ENCODE measurements at places on chromosomes 6 and 20.
A peak's percentile ranks its signal among the peaks of the same experiment; 100 is the strongest.

DNA sequence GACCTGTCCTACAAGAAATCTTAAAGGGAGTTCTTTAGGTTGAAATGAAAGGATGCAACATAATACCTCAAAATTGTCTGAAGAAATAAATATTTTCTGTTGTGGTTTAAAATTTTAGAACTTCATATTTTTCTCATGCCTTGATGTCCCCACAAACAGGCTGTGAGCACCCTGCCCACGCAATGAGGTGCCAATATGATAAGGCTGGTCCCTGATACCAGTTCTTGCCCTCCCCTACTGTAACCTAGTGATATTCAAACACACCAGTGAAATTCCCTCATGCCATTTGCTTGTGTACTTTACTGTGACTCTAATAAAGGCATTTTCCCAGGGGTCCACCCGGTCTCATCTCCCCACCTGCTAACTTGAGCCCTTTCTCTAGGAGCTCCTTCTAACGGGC is 67.3 kb upstream of the SIRPG start:
- DNase-seq = no peak

- DNase-seq = no peak
Observed at GRCh38 chr6:169766232-169766631, 14.8 kb downstream of the ERMARD start.

- peak; percentile 36 for DNase-seq
Observed at GRCh38 chr6:75526502-75527127, 33.0 kb upstream of the FILIP1 start.

DNA sequence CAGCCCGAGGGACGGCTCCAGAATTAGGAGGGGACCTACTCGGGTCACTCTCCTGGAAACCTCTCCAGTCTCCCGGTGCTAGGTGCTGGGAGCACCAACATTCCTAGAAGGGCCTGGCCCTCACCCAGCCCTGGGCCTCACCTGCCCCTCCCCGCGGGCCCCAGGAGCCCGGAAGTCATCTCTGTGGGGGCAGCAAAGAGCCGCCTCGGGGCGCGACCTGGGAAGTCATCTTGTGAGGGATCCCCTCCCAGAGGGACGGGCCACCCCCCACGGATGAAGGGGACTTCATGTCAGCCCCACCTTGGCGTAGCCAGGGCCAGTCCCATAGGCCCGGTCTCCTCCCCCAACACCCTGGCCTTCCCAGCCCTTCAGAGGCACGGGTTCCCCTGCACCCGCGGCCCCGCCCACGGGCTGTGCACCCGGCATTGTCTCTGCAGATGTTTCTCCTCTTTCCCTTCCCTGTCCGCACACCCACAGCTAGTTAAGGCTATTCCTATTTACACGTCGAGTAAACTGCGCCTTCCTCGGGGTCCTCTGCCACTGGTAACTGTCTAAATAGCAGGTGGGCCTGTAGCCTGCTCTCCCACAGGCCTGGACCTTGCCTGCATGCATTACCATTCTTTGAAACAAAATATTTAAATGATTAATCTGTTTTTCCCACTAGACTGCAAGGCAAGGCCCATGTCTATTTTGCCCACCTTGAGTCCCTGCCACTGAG is 896 bp upstream of the RNASET2 start:
- peak; percentile 55 for DNase-seq

DNA sequence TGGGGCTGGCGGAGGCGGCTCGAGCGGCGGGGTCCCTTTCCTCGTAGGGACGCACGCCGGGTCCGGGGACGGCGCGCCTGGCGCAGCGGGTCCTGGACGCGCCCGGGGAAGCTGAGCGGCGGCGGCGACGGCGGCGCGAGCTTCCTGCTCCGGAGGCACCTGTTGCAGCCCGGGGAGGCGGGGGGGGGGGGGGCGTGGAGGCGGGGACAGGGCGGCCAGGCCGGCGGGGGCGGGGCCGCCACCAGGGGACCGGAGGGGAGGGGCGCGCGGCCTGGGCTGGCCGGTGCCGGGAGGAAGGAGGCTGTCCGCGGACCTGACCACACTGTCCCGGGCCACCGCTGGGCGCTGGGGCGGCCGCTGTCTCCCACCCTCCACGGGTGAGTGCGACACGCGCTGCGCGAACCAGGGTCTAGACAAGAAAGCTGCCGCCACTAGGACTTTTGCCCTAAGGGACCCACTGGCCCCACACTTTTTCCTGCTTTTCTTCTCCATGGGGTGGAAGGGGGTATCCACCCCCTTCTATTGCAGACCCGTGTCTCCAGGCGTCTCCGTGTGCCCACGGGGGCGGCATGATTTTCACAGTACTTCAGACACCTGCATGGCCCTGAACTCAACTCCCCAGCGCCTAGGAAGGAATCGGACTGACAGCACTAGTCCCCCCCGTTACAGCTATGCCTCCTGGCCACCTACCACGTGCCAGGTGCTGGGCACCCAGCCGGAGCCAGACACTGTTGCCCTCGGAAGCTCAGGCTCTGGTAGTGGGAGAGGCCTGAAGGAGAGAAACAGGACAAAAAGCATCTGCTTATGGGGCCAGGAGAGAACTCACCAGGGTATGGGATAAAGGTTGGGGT is at the start of gene NFATC2:
NFATC2 (minus strand) TSS at position 149 of the 851 bp plus-strand sequence. CDS start 220 bp downstream, outside the sequence.
- peak; percentile 22 for DNase-seq

DNA sequence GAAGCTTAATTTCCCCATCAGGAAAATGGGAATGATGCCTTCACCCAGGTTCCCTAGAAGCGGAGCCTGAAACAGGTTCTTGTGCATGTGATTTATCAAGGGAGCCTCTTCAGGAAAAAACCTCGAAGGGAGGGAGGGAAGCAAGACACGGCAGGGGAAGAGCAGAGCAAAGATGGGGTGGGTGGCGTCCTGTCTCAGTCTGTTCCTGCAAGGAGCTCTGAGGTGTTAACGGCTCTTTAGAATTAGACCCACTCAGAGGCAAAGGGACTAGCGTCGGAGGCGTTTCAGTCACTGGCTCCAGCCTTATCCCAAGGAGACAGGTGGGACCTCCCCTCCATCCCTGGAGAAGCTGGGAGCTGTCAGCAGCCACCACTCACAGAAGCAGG is 15.6 kb upstream of the UBE2V1 start:
- DNase-seq = no peak

GRCh38 chr6:31952140-31952805 is 6.4 kb downstream of the CFB start:
- peak; percentile 44 for DNase-seq

DNA sequence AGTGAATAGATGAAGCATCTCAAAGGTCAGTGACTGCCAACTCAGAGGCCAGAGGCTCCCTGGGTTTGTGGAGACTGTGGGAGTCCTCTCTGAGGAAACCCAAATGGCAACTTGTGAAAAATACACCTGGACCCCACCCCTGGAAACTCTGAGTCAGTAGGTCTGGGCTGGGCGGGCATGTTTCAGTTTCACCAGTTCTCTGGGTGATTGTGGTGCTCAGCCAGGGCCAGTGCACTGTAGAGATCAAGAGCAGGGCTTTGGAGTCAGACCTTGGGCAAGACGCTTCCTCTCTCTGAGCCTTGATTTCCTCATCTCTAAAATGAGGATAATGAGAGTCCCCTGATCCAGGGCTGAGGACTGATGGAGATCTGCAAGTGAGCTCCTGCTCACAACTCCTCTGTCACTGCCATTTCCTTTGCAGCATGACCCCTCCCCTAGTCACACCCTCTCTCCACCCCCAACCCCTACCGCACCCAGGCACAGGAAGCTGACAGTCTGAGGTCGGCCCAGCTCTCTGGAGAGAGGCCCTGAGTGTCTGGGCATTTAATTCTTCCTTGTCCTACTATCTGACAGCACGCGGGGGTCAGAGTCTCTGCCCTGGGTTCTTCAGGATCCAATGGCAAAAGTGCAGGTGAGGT is 5.1 kb downstream of the DEF6 start:
- peak; percentile 77 for DNase-seq

GRCh38 chr6:46964716-46965519 is 43.2 kb upstream of the ADGRF5 start:
- no peak for DNase-seq

DNA sequence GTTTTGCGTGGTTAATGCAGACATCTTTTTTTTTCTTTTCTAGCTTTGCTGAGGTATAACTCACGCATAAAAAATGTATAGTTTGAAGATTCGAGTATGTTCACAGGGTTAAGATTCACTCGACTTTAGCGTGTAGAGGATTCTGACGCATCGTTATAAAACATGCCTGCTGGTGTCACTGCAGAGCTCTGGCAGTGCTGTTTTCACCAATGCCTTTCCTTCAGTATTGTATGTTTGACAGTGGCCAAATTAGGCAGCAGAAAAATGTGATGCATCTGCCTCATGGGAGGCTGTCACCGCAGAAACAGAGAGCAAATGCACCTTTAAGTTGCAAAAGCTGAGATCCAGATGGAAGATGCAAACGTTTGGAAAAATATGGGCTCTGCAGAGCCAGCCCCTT is 18.0 kb upstream of the SIRPB2 start:
- peak; percentile 29 for DNase-seq

DNA sequence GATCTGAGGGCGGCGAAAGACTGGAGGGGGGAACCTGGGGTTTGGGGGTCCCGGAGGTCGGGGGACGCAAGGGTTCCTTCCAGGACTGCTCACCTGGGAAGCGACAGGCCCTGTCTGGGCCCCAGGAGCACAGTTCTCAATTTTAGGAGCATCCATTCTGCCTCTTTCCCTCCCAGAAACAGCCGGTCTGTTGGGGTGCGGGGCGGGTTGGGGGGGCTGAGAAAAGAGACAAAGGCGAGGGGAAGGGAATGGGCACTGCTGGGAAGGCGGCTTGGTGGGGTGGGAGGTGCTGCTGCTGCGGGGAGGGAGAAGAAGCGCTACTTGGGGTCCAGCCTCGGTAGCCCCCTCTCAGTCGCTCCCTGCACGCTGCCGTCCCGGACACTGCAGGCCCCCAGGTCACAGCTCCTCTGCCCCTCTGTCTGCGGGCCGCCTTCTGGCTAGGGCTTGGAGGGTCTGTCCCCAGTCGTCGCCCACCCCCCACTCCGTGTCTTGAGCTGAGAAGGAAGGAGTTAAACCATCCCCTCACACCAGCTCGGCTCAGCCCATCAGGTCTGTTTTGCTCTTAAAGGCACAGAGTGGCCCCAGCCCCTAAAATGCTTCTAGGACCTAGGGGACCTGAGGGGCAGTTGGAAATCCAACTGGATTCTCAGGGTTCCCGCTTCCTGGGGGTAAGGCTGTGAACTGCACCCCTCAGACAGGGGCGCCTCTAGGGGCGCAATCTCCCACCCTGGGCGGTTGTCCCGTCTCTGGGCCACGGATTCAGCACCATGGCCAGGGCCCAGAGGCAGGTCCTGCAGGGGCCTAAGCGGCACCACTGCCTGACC is 690 bp downstream of the GDAP1L1 start:
- DNase-seq = peak; percentile 27

DNA sequence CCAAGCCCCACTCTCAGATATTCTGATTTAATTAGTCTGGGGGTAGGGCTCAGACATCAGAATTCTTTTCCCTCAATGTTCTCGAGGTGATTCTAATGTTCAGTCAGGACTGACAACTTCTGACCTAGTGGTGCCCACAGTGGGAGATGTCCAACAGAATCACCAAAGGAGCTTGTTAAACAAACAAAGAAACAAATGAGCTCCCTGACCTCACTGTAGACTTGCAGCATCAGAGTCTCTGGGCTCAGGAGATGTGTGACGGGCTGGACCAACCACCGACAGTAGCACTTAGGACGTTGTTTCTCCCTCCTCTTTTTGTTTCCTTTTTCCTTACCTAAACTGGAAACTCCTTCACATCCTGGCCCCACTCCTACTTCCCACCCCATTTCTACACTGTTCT is 49.3 kb downstream of the CLIC5 start:
- no peak for DNase-seq

DNA sequence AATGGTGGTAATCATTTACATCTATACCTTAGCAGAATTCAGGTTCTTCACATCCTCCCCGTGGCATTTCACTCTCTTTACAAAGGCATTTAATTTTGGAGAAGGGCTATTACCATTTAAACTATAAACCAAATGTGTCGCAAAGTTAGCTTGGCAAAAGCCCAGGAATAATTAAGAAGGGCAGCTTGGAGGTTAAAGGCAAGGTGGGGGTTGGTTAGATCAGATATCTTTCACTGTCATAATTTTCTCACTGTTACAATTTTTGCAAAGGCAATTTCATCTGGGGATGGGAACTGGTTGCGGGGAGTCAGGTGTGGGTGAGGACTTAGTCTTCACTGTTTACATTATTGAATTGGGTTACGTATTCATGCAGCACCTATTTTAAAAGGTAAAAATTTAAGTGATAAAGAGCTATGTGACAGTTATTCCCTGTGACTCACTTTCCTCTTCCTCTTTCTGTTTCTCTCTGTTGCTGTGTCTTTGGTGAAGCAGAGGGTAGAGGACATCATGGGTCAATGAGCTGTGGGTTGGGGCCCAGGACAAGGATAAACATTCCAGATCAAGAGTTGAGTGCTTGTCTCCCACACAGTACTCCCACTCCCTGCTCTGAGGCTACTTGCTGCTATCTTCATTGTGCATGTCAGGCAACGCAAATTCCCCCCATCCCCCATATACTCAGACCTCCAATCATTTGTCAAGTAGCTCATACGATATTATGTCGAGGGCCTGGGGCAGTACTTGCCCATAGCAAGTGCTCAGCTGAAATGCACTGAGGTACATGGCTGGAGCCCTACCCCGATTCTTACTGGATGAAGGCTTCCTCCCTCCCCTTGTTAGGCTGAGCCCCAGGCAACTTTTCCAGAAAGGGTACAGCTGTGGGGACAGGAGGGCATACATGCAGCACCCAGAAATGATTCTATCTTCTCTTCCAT is 223.1 kb upstream of the MYLIP start:
- no peak for DNase-seq

DNA sequence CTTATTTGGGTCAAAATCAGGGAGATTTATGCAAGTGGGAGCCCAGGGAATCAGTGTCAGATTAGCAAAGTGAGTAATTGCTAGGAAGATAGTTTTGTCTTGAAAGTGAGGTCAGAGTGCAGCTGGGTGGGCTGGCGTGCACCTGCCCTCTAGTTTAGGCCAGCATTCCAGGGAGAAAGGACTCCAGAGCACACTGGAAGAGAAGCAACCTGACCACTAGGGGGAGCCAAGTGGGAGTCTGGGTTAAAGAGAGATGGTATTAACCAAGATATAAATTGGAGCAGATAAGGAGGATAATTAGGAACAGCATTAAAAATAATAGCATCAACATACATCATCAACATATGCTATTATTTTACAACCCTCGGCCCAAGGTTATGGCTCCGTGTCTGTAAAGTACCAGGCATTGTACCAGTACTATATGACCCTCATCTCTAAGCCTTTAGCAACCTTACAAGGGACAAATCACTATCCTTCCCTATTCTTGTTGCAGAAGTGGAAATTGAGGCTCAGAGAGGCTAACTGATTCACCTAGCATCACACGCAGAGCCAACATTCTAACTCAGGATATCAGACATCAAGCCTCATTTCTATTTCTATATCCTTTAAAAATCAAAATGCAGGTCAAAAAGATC is 57.8 kb downstream of the SLC2A10 start:
- no peak for DNase-seq

DNA sequence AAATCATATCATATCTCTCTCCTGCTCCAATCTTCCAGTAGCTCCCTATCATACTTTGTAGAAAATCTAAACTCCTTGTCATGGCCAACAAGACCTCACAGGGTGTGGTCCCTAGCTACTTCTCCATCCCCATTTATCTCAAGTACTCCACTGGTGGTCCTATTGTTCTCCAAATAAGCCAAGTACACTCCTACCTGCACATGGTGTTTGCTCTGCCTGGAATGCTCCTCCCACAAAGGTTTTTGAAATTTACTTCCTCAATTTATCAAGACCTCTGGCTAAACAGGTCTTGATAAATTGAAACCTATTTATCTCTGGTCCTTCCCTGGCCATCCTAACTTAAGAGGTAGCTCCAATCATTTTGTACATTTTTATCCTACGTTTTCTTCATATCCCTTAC is 12.1 kb downstream of the TMX4 start:
- no peak for DNase-seq

GRCh38 chr6:3913077-3913957 is 64.1 kb downstream of the FAM50B start:
- no peak for DNase-seq

All from stimulated activated CD4-positive, alpha-beta T cell treated with anti-CD3 and anti-CD28 coated beads, Interleukin-4, amount 100 ng/mL, for 1 hour (primary cell).